ENCODE measurements at places on chromosomes 12 and 14.

GRCh38 chr14:23202001-23202400, 18.5 kb upstream of the SLC7A8 start:
- no peak for DNase-seq
- no peak overlapping the region for H3K27ac ChIP-seq
- H3K36me3 ChIP-seq = no peaks in the 10 kb centered on the region
- H3K27me3 ChIP-seq = no peaks in the 10 kb centered on the region
- H3K4me1 ChIP-seq = peaks cover 3% of the 10 kb centered on the region
- no peak overlapping the region for H3K4me3 ChIP-seq

- no peak for DNase-seq
- H3K4me1 ChIP-seq = no peaks in the 10 kb centered on the region
- H3K27me3 ChIP-seq = no peaks in the 10 kb centered on the region
- H3K4me3 ChIP-seq = no peak overlapping the region
- no peak overlapping the region for H3K27ac ChIP-seq
- H3K36me3 ChIP-seq = peaks cover 20% of the 10 kb centered on the region
Observed at GRCh38 chr12:111664499-111664898, 21.3 kb downstream of the BRAP start.

DNA sequence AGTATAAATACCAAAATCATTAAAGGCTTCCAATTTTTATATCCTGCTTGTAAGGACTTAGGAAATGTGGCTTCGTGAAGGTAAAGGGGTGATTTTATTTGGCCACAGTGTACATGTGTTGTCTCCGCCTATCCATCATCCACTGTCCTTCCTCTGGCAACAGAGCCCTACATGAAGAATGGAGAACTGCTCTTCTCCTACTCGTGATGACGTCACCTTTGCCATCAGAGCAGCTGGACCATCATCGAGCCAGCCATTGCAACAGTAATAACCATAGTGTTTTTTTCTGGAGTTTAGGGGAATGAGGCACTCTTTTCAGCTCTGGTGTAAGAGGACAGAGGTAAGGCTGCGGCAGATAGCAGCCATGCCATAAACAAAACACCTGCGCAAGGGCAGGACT, 19.2 kb downstream of the ITPR2 start:
- DNase-seq = no peak
- peaks cover 25% of the 10 kb centered on the region for H3K4me1 ChIP-seq
- peaks cover 1% of the 10 kb centered on the region for H3K36me3 ChIP-seq
- H3K27ac ChIP-seq = no peak overlapping the region

- H3K36me3 ChIP-seq = no peaks in the 10 kb centered on the region
- H3K4me3 ChIP-seq = no peak overlapping the region
- H3K4me1 ChIP-seq = peaks cover 27% of the 10 kb centered on the region
- no peaks in the 10 kb centered on the region for H3K27me3 ChIP-seq
Observed at GRCh38 chr14:32507029-32507984, 178.2 kb downstream of the AKAP6 start.

Data from mesothelial cell of epicardium (in vitro differentiated cells).